Activated T-cell treated with anti-CD3 and anti-CD28 coated beads, Interleukin-2, amount 50 U/mL, for 72 hours (primary cell): ENCODE measurements at places on chromosomes 4 and X. TPM values are rescaled to one million over a fixed set of nuclear protein-coding genes. Genes with fewer than 3 reads are reported as not detected.

- DNase-seq: no peak
Observed at GRCh38 chrX:75115707-75116413, 40.2 kb downstream of the ABCB7 start.

DNA sequence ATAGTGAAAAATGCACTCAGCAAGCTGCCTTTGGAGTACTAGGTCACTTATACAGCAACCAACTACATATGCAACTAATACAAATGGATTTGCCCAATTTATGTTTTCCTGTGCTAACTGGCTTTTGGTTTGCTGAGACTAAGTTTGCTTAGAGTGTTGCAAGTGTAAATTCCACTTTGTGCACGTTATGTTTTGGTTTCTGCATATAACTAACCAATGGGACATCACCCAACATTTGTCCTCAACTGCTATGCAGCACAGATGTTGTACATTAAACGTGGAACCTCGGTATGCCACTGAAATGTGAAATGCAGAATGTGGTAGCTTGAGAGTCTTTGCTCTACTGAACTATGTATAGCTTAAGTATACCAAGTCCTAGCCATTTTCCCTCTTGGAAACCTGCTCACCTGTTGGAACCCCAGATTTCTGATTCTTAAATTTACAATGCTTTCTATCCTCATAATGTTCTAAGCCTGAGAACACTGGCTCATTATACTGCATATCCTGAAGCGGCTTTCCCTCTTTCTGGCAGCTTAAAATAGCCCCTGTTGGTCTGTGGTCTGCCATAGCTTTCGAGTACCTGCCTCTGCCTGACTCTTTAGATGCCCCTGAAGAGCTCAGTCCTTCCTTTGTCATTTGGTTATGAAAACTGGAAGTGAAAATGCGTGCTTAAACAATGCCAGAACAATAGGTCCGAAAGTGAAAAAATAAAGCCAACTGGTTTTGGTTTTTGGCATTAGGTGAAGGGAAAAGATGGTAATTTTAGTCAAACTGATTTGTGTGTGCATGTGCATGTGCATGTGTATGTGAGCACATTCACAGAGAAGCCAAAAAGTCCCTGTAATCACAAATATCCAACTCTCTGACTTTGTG is 158.0 kb downstream of the SH2D1A start:
- no peak for DNase-seq

Gene ENOX2
- 20.5 TPM for total RNA-seq

DNA sequence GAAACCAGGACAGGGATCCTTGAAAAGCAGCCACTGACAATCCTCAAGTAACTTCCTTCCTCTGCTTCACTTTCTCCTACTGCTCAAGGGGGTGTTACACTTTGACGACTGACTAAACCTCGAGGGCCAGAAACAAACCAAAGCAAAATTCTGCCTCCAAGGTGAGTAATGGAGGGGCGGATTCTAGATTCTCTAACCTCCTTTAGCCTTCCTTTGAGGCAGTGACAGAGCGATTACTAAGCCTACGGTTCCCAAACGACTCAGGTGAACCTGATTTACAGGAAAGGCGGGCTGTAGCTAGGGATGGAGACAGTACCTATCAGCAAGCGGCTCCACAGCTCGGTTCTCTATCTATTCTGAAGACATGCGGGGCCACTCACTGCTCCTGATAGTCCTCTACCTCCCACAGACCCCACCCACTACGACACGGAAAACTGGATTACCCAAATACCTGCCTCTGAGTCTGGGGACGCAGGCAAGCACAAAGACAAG is 487 bp downstream of the TBCK start:
- peak; percentile 58 for DNase-seq

DNA sequence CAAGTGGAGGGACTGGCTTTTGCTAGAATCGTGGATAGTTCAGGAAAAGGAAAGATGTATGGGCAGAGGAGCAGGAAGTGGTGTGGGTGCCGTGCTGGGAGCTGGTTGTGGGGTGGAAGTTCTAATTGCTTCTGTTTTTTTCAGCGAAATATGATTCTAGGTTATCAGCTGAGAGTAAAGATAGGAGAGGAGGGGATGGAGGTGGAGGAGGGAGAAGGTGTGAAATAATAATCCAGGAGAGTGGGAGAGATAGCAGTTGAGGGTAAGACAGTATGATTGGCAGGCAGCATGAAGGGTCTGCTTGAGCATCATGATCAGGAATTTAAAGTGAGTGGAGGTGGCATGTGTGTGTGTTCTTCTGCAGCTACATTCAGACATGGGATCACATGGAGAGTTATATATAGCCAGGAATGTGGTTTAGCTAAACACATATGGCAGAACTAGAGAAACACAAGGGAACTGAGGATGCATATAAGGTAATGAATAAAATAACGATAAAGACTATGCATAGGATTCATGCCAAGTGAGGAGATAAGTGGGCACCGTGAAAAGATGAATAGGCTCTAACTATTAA is 133.7 kb downstream of the ANK2 start:
- DNase-seq: no peak

DNA sequence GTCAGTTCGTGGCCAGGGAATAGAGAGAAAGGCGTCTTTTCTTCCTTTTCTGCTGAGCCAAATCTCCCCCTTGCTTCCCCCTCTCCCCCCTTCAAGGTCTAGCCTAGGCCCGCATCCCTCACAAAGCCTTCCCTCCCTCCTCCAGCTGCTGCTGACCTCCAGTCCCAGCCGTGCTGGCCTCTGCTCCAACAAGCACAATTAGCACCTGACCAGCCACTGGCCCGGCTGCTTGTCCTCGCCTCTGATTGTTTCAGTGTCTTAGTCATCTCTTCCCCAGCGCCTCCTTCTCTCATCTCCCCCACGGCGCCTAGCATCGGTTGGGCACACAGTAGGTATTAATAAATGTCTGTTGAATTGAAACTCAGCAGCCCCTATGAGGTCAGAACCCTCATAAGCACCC is 4.2 kb downstream of the ELF4 start:
- DNase-seq: no peak
